ENCODE measurements at places on chromosomes 2 and 18.

- no peaks in the 10 kb centered on the region for H3K36me3 ChIP-seq
- peak overlapping the region; percentile 24 for H3K4me3 ChIP-seq
- H3K27ac ChIP-seq, result peak overlapping the region; percentile 63
- peaks cover 17% of the 10 kb centered on the region for H3K4me1 ChIP-seq
- no peaks in the 10 kb centered on the region for H3K27me3 ChIP-seq
These were observed 916 bp upstream of the PDCD1 start for GRCh38 chr2:241859436-241860183.

DNA sequence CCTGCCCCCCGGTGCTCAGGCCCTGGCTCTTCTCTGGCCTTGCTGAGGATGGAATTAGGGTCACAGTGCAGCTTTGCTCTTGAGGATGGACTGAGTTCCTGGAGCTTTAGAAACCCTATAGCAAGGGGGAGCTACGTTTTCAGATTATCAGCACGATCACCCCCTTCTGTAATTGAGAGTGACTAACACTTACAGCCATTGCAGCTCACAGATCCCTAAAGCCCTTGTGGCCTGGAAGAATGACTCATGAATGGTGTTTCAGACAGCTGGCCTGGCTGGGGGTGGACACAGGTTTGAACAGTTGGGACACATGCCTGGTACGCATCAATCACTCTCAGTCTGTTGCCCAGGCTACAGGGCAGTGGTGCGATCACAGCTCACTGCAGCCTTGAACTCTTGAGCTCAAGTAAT, 79.7 kb upstream of the IGFBP5 start:
- peak overlapping the region; percentile 78 for H3K27ac ChIP-seq
- H3K4me3 ChIP-seq, result no peak overlapping the region
- H3K36me3 ChIP-seq, result no peaks in the 10 kb centered on the region
- peak; percentile 66 for DNase-seq
- peaks cover 3% of the 10 kb centered on the region for H3K4me1 ChIP-seq
- H3K27me3 ChIP-seq, result no peaks in the 10 kb centered on the region

DNA sequence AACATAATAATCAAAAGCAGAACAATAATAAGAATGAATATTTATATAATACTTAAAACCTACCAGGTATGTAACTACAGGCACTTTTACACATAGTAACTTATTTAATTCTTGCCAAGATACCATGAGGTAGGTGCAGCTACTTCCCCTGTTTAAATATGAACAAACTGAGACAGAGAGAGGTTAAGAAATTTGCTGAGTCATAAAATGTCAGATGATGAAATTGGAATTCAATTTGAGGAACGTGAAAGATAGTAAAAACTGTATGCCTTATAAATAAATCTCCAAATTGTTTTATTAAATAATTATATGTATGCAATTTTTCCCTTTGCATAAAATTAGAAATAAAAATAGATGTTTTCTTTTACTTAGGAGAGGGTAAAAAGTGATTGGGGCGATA, 1103.3 kb upstream of the NRXN1 start:
- no peak overlapping the region for H3K27ac ChIP-seq
- no peak overlapping the region for H3K4me3 ChIP-seq
- no peaks in the 10 kb centered on the region for H3K36me3 ChIP-seq

DNA sequence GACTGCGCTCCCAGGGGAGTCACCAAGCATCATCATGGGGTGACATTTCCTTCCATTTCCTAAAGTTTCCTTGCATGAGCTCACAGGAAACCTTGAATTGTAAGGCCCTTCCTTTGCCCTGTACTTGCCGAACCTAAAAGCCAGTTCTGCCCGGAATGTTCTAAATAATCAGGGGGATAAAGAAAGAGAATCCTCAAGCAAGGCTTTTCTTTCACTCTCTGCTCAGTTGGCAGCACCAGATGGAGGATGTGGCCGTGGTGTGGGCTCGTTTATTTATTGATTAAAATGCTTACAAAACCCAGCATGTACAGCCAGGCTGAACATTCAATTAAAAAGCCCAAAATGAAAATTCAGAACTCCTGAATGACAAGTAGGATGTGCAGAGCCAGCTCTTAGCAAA, 170.5 kb downstream of the SH3RF3 start:
- no peak overlapping the region for H3K4me3 ChIP-seq
- no peaks in the 10 kb centered on the region for H3K27me3 ChIP-seq
- peaks cover 24% of the 10 kb centered on the region for H3K4me1 ChIP-seq
- DNase-seq, result no peak

- no peaks in the 10 kb centered on the region for H3K27me3 ChIP-seq
- no peak for DNase-seq
- no peaks in the 10 kb centered on the region for H3K36me3 ChIP-seq
- no peaks in the 10 kb centered on the region for H3K4me1 ChIP-seq
- H3K4me3 ChIP-seq, result no peak overlapping the region
These were observed 13.3 kb upstream of the CAPN13 start for GRCh38 chr2:30820381-30821055.

DNA sequence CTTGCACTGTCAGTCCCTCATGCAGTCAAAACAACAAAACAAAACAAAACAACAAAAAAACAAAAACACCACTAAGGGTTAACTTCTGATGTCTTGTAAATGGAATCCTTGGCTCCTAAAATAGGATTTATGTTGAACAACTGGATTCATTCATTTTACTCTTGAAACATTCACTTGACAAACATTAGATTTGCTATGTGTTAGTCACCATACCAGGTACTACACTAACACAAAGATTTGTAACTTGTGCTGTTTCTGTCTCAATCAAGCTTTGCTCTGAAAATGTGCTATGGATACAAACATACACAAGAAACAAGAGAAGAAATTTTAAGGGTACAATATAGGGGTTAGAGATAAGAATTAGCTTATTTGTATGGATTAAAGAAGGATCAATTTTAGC, 812.8 kb downstream of the LRP1B start:
- no peak for DNase-seq
- H3K27ac ChIP-seq, result no peak overlapping the region
- H3K27me3 ChIP-seq, result no peaks in the 10 kb centered on the region
- H3K4me1 ChIP-seq, result no peaks in the 10 kb centered on the region
- no peaks in the 10 kb centered on the region for H3K36me3 ChIP-seq

- H3K4me3 ChIP-seq, result no peak overlapping the region
- H3K4me1 ChIP-seq, result peaks cover 5% of the 10 kb centered on the region
- no peak for DNase-seq
- no peaks in the 10 kb centered on the region for H3K36me3 ChIP-seq
- no peak overlapping the region for H3K27ac ChIP-seq
These were observed 36.6 kb upstream of the AAK1 start for GRCh38 chr2:69680001-69680675.

DNA sequence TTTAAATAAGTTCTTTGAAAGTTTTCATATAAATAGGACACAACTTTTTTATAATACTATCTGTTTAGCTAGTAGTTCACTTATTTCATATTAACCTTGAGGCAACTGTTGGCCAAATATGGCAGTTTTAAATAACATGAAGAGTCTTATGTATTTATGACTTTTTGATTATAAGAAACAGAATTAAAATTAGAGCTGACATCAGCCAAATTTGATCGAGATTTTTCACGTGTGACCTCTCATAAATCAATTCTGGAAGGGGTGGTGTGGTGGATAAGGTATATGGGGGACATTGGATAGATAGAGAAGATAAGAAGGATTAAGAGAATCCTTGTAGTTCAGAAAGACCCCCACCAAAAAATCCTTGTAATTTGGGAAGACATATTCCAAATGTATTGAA, 776.6 kb downstream of the LRRTM4 start:
- H3K27me3 ChIP-seq, result no peaks in the 10 kb centered on the region
- H3K4me3 ChIP-seq, result no peak overlapping the region
- H3K27ac ChIP-seq, result no peak overlapping the region
- no peak for DNase-seq
- no peaks in the 10 kb centered on the region for H3K36me3 ChIP-seq

DNA sequence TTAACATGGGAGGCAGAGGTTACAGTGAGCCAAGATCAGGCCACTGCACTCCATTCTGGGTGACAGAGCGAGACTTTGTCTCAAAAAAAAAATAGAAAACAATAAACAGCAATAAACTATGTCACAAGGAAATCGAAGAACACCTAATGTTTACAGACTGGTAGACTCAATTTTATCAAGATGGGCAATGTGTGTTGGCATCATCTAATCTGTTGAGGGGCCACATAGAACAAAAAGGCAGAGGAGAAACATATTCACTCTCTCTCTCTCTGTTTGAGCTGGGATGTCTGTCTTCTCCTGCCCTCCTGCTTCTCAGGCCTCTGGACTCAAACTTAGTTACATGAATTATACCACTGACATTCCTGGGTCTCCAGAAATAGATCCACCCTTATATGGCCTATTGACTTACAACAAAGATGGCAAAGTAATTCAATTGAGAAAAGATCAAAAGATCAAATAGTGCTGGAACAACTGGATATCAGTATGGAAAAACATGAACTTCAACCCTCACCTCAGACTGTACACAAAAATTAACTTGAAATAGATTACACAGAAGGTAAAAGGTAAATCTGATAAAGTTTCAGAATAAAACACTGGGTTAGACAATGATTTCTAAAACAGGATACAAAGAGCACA, 703.8 kb upstream of the CRIM1 start:
- no peak for DNase-seq
- no peak overlapping the region for H3K27ac ChIP-seq
- H3K36me3 ChIP-seq, result no peaks in the 10 kb centered on the region
- H3K4me1 ChIP-seq, result no peaks in the 10 kb centered on the region
- no peak overlapping the region for H3K4me3 ChIP-seq

DNA sequence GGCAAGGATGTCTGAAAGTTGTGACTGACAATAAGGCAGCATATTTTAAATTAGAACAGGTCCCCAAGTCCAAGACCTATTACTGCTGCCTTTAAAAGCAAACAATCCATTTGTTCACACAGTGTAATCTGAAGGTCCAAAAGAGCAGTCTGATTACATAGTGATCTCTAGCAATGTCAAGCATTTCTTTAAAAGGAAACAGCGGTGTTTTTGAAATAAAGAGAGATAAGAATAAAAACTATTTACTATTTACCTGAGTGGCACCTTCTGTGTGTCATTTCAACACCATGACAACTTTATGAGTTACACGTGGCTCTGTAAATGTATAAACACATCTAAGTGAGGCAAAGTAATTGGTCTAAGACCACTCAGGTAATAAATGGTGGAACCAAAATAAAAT, 1009.9 kb upstream of the CNTNAP5 start:
- H3K27me3 ChIP-seq, result no peaks in the 10 kb centered on the region
- H3K36me3 ChIP-seq, result no peaks in the 10 kb centered on the region
- H3K4me3 ChIP-seq, result no peak overlapping the region
- no peak for DNase-seq

- no peak overlapping the region for H3K27ac ChIP-seq
- no peak overlapping the region for H3K4me3 ChIP-seq
- no peak for DNase-seq
- H3K36me3 ChIP-seq, result no peaks in the 10 kb centered on the region
These were observed 160.2 kb upstream of the CCDC68 start for GRCh38 chr18:55119434-55119833.

DNA sequence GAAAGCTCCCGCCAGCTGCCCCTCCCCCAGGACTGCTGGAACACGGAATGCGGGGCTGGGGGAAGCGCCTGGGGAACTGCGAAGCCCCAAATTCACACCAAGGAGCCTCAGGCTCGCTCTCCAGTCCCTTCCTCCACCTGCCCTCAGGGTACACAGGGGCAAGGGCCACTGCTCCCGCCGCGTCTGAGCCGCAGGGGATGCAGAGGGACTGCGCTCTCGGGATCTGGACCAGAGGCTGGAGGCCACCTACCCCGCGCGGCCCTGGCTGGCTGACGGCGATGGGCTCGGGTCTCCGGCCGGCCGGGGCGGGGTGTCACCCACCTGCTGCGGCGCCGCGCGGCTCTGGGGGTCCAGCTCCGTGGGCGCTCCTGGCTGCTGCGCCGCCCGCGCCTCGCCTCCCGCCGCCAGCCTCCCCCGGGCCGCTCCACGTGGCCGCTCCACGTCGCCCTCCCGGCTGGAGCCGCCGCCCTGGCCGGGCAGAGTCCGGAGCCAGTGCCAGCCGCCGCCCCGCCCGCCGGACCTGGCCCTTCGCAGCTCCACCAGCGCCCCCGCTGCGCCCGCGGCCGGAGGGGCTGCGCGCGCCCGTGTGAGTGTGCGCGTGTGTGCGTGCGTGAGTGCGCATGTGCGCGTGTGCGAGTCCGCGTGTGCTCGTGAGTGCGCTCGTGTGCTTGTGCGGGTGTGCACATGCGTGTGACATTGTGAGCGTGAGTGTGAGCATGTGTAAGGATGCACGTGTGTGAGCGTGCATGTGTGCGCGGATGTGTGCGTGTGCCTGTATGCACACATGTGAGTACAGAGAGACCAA, at the start of gene CGREF1:
CGREF1 (minus strand) TSS at position 604 of the 805 bp plus-strand sequence. CDS start 14,762 bp downstream, outside the sequence.
- no peak for DNase-seq
- peak within 1 kb of the TSS; percentile 52 for H3K4me3 ChIP-seq
- H3K27ac ChIP-seq, result no peak within 1 kb of the TSS
- no peaks in the 10 kb centered on the region for H3K27me3 ChIP-seq
- H3K36me3 ChIP-seq, result no peaks in the 10 kb centered on the region

GRCh38 chr18:50461251-50461650, 86.4 kb downstream of the SKA1 start:
- H3K4me1 ChIP-seq, result no peaks in the 10 kb centered on the region
- H3K4me3 ChIP-seq, result no peak overlapping the region
- H3K27me3 ChIP-seq, result no peaks in the 10 kb centered on the region
- H3K36me3 ChIP-seq, result no peaks in the 10 kb centered on the region
- no peak for DNase-seq

DNA sequence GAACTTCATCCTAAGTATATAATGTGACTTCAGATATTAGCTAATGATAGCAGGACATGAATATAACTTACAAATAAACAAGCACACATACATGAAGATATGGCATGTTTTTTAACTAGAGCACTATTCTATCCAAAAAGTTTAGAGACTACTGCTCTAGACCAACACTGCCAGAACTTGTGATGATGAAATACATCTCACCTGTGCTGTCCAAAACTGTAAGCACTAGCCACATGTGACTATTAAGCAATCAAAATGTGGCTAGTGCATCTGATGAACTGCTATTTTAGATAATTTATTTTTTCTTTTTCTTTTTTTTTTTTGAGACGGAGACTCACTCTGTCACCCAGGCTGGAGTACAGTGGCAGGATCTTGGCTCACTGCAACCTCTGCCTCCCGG, 7.1 kb downstream of the AAK1 start:
- H3K27me3 ChIP-seq, result no peaks in the 10 kb centered on the region
- no peaks in the 10 kb centered on the region for H3K36me3 ChIP-seq
- H3K4me1 ChIP-seq, result peaks cover 50% of the 10 kb centered on the region
- no peak overlapping the region for H3K27ac ChIP-seq

GRCh38 chr2:159573294-159573693, 43.1 kb downstream of the BAZ2B start:
- H3K27ac ChIP-seq, result no peak overlapping the region
- no peaks in the 10 kb centered on the region for H3K4me1 ChIP-seq
- no peaks in the 10 kb centered on the region for H3K27me3 ChIP-seq
- H3K36me3 ChIP-seq, result no peaks in the 10 kb centered on the region
